ENCODE measurements at places on chromosomes 1 and 21.

- peak; percentile 61 for DNase-seq
Observed at GRCh38 chr1:205983925-205984725, 19.1 kb downstream of the RAB7B start.

DNA sequence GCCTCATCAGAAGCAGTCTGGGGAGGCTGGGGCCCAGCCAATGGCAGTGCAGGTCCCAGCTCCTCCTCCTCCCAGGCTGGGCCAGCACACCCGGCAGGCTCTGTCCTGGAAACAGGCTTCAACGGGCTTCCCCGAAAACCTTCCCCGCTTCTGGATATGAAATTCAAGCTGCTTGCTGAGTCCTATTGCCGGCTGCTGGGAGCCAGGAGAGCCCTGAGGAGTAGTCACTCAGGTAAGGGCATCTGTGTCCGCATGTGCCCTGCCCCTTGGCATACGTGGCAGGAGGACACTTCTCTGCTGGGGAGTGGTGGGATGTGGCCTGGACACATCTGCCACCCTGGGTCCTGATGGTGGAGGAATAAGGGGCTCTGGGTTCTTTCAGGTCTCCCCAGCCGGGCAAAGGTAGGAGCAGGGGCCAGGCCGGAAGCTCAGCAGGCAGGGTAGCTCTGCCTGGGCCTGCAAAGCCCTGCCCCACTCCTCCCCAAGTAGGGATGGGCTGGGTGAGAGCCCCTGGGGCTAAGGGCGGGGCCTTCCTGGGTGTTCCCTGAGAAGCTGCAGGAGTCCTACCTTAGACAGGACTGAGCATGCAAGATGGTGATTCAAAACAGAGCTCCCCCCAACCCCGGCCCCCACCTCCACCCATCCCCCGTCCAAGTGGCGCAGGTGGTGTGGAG is at the start of gene GJB5:
TSS of gene GJB5 (plus strand) at position 84 of the 674 bp plus-strand sequence. CDS start 2,284 bp downstream, outside the sequence.
- no peak for DNase-seq

DNA sequence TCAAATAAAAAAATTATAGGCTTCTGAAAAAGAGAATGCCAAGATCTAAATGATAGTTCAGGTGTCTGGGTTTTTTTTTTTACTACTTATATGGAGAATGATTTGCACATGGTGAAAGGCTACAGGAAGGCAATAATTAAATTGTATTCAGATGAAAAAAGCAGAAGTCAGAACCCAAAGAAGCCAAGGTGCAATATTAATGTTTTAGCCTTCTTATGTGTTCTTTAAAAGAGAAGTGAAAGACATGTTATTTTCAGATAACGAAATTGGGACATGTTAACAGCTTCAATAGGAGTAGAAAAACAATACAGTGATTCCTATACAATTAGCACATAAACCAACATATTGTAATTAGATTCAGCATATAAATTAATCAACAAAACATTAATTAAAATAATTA is 452.9 kb upstream of the PRMT6 start:
- DNase-seq, result no peak

GRCh38 chr1:14500041-14500440 is 98.4 kb upstream of the KAZN start:
- DNase-seq, result no peak

- no peak for DNase-seq
Observed at GRCh38 chr1:172382406-172382805, 38.1 kb upstream of the C1orf105 start.

- DNase-seq, result no peak
Observed at GRCh38 chr1:207903767-207904166, 7.2 kb downstream of the CD34 start.

GRCh38 chr1:154627257-154628120 is 19.5 kb upstream of the ADAR start:
- DNase-seq, result peak; percentile 91

- DNase-seq, result no peak
Observed at GRCh38 chr1:169072945-169073725, 33.4 kb upstream of the ATP1B1 start.

DNA sequence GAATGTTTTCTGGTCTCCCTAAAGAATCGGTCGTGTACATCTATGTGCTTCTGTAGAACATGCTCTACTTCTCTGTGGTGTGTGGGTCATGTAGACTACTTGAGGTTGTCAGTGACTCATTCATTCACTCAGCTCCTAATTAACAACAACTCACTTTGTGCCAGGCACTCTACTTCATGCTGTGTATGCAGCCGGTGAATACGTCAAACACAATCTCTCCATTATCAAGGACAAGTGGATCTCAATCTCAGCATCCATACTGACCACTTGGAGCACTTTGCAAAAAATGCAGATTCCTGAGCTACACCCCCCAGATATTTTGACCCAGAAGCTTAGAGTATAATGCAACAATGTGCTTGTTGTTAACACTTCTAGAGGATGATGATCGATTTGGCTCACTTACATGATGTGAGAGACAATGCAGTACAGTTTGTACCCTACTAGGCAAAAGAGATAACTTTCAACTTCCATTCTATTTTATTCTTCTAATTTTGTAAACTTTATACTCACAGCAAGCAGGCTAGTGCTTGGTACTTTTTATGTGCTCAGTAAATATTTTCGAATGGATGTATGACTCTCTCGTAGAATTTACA is 508.6 kb upstream of the ADAMTS5 start:
- no peak for DNase-seq

DNA sequence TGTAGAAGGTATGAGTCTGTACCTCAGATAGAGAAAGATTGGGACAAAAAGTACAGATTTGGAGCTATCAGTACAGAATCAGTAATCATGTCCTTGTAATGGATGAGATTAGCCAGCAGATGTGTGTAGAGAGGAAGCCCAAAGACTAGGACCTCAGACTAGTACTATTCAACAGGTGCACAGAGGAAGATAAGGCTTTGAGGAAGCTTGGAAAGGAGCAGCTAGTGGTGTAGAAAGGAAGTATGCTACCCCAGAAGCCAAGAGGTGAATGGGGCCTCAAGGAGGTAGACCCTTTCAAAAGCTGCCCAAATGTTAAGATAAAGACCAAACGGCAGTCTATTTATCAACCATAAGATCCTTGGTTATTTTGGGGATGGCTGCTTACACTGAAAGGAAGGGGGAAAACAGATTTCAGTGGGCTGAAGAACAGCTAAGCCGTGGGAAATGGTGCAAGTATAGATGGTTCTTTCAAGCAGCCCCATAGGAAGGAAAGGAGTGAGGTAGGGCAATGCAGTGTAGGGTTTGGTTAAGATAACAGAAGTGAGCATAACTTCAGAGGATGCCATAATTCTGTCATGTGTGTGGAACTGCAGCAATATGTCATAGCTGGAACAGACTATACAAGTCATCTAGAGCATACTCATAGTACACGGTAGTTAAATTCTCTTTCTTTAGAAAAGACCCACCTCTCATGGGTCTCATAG is 221.7 kb downstream of the HHIPL2 start:
- DNase-seq, result no peak

- DNase-seq, result no peak
Observed at GRCh38 chr1:241615043-241615974, 24.9 kb downstream of the CHML start.

Measured in BE2C (cell line).